Camera-type eye (tissue), 1 donor: ENCODE measurements at places on chromosomes 11 and 22. TPM values are rescaled to one million over a fixed set of nuclear protein-coding genes. Genes with fewer than 3 reads are reported as not detected.

The TSSK2 gene
- total RNA-seq: not detected

The RBFOX2 gene
- 194 TPM for total RNA-seq

The PAMR1 gene
- total RNA-seq: 20.3 TPM

The THRSP gene
- total RNA-seq: 3.8 TPM

The EWSR1 gene
- 214 TPM for total RNA-seq

The SPON1 gene
- 135 TPM for total RNA-seq

The OR4S2 gene
- not detected for total RNA-seq

The TMEM191B gene
- total RNA-seq: not detected

The RASSF10 gene
- total RNA-seq: 2.0 TPM

The RAB38 gene
- total RNA-seq: 23.6 TPM

The JAML gene
- 3.3 TPM for total RNA-seq

The MS4A15 gene
- total RNA-seq: not detected

The APOL5 gene
- total RNA-seq: 0.44 TPM

The MORC2 gene
- total RNA-seq: 28.5 TPM

The APOBEC3G gene
- total RNA-seq: 6.5 TPM

The C1QTNF4 gene
- 18.5 TPM for total RNA-seq

The TEX12 gene
- total RNA-seq: 0.93 TPM

The COPB1 gene
- 168 TPM for total RNA-seq

The SLC25A1 gene
- total RNA-seq: 38.8 TPM

The DKK3 gene
- total RNA-seq: 532 TPM

The RFPL1 gene
- total RNA-seq: not detected

The INS gene
- total RNA-seq: not detected

The DNAJB7 gene
- total RNA-seq: not detected

The MYOD1 gene
- 2.4 TPM for total RNA-seq

The NNMT gene
- total RNA-seq: 2.1 TPM

The OVOL1 gene
- 0.49 TPM for total RNA-seq

The FOLR3 gene
- not detected for total RNA-seq

The C2CD2L gene
- 9.8 TPM for total RNA-seq

The KDELR3 gene
- 23.1 TPM for total RNA-seq

The HBD gene
- not detected for total RNA-seq

The OR2AG2 gene
- total RNA-seq: 0.16 TPM

The OSBPL5 gene
- 30.2 TPM for total RNA-seq

The OR8D1 gene
- not detected for total RNA-seq

The MRGPRX3 gene
- not detected for total RNA-seq

The ADORA2A gene
- total RNA-seq: 18.5 TPM

The HSPB2 gene
- 1.9 TPM for total RNA-seq

The POTEH gene
- total RNA-seq: not detected

The DCHS1 gene
- 84.2 TPM for total RNA-seq

The CLTCL1 gene
- 21.1 TPM for total RNA-seq

The TSG101 gene
- 108 TPM for total RNA-seq

The CTSF gene
- total RNA-seq: 83.2 TPM

The DLG2 gene
- total RNA-seq: 73.8 TPM

The STK33 gene
- 36.1 TPM for total RNA-seq

The APOL6 gene
- total RNA-seq: 5.7 TPM
